Stimulated activated CD8-positive, alpha-beta memory T cell treated with anti-CD3 and anti-CD28 coated beads, Interleukin-4, amount 100 ng/mL, for 48 hours (primary cell): ENCODE measurements at places on chromosomes 3 and 15.

DNA sequence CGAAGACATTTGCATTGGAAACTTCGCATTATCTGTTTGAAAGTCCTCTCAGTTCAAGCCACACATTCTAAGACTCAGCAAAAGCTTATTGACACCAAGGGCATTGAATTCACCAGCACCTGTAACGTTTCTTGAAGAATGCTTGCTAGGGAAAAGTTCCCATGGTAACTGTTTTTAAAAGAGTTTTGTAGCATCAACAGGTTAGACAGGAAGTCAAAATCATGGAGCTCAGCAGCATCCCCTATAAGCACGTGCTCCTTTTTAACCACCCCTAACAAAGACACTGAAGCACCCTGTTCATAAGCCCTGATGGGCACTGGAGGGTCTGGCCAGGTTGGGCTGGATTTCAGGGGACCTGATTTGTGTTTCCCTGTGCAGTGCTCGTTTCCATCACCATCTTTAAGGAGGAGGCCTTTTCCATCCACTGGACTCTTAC, 229.7 kb upstream of the BHLHE40 start:
- no peak for DNase-seq

DNA sequence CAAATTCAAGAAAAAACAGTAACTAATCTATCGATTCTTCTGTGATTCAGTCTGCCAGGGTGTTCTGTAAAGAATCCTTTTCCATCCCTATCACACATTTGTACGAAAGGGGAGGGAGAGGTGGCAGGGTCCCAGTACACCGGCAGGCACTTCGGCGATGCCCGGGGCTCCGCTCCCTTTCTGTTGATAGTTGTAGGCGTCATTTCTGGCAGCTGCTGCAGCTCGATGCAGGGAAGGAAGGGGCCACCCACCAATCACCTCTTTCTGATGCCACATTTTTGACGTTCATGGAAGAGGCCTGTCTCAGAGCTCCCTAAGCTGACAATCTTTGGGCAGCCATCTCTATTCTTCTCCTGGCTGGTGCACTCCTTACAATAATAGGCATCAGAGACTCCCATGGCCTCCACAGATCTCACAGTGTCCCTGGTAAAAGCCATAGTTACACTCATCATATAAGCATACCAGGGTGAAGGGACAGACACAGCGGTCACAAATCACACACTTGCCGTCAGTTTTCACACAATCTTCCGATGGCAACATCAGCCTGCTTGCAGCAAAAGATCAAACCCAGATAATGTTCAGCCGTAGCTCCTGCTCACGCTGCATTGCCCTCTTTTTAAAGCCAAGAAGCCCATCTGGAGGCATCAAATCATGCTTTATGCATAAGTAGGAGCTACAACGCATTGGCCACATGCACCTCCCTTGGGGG, 60.8 kb upstream of the ZBTB38 start:
- peak; percentile 40 for DNase-seq

- DNase-seq: peak; percentile 49
Observed at GRCh38 chr3:4350789-4351163, 47.6 kb downstream of the SETMAR start.

DNA sequence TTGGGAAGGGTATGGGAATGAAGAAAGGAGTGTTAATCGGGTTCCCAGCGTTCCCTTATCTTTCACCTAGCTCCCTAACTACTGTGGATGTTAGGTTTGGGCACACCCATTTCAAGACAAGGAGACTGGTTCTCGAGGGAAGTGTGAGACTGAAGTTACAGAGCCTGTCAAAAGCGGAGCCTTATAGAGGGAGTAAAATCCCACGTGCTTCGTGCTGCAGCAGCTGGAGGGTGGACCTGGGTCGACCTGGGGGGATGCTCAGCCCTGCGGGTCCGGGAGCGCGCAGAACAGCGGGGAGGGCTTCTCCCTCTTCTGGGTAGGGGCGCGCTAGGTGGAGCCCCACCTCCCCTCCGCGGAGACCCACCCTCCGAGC, 314 bp upstream of the TMED3 start:
- DNase-seq: no peak

DNA sequence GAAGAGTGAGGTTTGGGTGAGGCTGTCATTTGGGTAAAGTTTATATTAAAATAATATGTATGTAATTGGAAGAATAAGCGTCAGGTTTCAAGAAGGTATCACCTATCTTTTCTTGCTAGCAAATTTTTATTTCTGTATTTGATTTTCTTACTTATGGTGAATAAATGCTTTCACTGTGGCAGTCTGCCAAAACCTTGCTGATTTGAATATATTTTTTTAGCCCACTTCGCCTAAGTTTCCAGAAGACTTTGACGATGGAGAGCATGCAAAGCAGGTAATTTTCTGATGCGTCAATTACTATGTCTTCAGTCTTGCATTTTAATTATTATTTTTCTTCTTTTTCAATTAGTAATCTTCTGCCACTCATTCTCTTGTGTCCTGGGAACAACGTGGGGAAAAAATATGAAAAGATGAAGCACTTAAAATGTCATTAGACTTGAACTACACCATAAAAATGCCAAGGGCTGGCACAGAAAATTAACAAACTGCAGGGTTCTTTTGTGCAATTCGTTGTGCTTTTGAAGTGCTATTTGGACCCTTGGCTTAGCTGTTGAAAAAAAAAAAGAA, 40.4 kb downstream of the SRP14 start:
- DNase-seq: no peak

GRCh38 chr3:21894459-21895340, 143.7 kb upstream of the ZNF385D start:
- DNase-seq: no peak
